ENCODE measurements at places on chromosomes 12 and 14.

DNA sequence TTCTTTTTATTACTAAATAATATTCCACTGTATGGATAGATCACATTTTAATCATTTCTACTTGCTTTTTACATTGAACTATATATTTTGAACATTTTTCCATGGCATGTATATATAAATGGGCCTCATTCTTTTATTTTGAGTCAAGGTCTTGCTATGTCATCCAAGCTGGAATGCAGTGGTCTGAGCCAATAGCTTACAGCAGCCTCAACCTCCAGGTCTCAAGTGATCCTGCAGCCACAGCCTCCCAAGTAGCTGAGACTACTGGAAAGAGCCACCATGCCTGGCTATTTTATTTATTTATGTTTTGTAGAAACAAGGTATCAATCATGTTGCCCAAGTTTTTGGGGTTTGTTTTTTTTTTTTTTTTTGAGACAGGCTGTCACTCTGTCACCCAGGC is 7.6 kb downstream of the FCF1 start:
- DNase-seq: no peak

GRCh38 chr12:91133871-91134270 is 22.6 kb upstream of the LUM start:
- no peak for DNase-seq

GRCh38 chr14:73459959-73460358 is 1.6 kb upstream of the NUMB start:
- DNase-seq: no peak

DNA sequence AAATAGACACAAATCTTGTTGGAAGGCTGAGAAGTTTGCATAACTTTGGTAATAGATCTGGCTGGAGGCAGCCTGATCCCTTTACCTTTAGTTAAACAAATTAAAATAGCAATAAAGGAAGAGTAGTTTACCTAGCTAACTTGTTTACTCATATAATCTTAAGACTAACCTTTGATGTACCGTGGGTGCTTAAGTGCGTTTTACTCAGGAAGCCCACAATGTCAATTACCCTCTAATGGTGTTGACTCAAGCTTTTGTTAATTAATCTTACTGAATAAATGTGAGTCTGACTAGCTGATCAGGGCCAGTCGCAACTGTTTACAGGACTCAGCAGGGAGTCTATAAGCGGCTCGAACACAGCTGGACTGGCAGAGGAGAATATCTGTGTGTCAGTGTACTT is 51.5 kb downstream of the FAR2 start:
- no peak for DNase-seq

- DNase-seq: no peak
Observed at GRCh38 chr14:68880581-68881105, 87.8 kb upstream of the ZFP36L1 start.

DNA sequence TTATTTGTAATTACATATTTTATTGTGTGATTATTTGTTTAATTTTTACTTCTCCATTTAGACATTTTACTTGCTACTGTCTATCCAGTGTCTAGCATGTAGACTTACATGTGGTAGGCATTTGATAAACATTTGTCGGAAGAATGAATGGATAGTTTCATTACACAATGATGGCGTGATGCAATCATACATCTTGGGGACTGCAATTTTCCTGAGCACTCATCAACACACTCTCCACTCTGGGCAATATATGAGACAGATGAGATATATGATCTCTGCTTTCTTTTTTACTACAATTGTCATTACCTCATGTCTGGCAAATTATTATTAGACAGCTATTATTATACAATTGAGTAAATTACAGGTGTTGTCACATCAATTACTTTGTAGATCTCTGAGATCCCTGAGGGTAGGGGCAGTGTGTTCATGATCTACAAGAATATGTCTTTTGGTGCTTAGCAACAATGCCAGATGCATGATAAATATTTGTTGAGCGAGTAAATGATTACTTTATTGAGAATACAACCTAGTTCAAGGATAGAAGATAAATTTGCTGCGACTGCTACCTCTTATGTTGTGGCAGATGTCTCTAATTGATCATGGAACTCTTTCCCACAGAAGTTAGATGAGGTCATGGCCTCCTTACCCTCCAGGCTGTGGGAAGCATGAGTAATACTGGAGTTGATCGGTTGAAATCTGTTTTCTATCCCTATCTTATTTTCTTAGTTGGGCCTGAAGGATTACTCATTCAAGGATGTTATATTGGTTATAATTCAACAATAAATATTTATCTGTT is 416.0 kb downstream of the LRIG3 start:
- no peak for DNase-seq

GRCh38 chr14:61362072-61362750 is 40.8 kb downstream of the PRKCH start:
- no peak for DNase-seq

Measured in activated CD8-positive, alpha-beta memory T cell treated with anti-CD3 and anti-CD28 coated beads for 4 hours (primary cell).